ENCODE measurements at places on chromosomes 11 and 22.
A peak's percentile ranks its signal among the peaks of the same experiment; 100 is the strongest.

GRCh38 chr11:12066799-12067508, 43.4 kb upstream of the MICAL2 start:
- peak; percentile 94 for DNase-seq

DNA sequence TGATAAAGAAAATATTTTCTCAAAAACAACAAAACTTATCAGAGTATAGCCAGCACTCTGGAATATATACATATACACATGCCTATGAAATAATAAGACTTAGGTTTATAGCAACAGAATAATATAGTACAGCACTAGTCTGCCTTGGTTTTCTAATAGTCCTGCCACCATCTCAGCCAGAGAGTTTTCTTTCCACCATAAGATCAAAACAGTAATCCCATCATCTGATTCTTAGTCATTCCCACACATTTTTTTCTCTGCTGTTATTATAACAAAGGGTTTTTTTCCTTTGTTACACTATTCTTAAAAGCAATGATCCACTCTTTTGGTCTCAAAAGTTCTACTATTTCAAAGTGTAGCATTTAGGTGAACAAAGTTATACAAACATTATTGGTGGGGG, 15.1 kb downstream of the MTMR2 start:
- no peak for DNase-seq

DNA sequence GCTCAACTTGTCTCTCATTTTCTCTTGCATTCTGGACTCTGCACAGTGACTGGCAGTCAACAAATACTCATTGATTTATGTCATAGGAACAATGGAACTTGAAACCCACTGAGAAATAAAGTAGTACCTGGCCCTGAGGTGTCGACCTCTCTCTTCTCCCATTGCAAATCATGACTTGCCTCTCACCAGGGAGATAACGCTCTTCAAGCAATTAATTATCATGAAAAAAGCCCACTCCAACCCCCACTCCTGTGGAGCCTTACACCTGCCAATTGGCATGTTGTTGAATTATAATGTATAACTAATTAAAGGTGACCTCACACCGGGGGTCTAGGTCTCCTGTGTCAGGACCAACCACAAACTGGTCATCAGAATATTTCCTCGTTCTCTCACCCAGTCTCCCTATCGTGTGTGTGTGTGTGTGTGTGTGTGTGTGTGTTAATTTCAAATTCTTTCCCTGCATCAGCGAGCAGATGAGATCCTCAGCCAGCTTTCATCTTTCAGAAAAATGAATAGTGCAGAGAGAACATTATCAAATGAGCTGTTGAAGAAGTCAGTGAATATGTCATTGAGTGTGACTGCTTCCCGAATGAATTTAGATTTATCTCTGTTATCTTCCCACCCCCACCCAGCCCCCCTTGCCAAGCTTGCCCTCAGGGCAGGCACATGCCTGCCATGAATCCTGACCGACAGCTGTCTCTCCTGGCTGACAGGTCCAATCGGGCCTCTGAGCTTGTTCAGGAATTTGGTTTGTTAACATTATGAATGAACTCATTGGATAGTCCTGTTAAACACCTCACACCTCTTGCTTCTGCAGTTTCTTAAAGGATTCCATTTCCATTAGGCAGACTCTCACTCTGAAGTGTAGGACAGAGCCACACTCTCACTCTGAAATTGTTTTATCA, 357.4 kb downstream of the INSC start:
- no peak for DNase-seq

DNA sequence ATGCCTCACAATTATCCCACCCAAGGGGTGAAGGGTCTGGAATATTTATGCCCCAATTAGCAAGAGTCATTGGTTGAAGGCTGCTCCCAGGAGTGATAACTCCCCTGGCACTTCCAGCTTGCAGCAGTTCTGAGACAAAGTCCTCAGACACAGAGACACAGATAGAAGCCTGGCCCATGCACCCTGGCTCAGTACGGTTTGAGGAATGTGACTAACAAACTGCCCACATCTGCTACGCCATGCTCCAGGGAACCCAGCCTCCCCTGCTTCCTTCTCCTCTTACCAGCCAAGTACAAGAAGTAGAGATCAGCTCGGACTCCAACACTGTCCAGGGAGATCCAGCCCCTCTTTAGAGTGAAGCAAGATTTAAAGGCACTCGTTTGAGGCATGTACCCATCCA, 48.5 kb upstream of the BMAL1 start:
- no peak for DNase-seq

DNA sequence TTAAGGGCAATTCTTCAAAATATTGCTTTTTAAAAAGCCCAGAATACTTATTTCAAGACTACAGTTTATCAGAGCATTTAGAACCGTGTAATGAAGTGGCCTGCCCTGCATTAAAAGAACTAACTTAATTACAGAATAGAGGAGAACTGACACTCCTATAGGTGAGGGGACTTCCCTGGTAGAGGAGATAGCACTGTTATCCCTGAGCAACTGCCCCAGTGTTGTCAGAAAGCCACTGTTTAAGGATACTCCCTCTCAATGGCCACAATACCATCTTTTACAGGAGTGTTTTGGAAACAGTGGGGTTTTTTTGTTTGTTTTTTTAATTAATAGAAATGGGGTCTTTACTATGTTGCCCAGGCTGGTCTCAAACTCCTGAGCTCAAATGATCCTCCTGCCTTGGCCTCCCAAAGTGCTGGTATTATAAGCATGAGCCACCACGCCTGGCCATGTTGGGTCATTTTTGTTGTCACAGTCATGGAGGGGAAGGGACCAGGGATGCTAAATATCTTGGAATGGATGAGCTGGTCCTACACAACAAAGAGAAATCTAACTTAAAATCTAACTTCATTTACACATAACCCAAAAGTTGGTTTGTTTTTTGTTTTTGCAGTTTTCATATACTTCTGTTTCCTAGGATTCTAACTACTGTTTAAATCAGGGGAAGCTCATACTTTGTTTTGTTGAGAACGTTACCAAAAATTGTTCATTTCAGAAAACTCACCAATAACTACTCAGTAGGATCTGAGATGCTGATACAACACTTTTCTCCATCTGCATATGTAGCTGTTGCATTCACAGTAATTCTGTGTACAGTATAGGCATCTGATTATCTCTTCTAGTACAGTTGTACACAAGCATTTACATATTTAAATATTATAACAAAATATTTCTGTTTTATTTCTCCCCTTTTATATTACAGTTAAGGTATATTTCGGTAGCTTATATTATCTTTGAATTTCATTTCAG, 8.1 kb downstream of the RPL27A start:
- DNase-seq = no peak

DNA sequence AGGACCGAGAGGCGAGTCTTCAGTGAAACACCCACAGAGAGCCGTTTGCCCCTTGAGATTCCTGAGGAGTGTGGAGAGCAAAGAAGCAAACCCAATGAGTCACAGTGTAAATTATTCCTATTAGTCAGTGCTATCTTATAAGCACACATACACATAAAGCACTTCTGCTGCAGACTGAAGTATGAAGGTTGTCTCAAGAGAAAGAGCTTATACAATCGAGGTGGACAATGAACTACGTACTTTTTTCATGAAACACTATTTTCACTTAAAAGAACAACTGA, 37.3 kb downstream of the GALNT18 start:
- peak; percentile 17 for DNase-seq

GRCh38 chr11:11967669-11968510, 40.5 kb downstream of the DKK3 start:
- no peak for DNase-seq

DNA sequence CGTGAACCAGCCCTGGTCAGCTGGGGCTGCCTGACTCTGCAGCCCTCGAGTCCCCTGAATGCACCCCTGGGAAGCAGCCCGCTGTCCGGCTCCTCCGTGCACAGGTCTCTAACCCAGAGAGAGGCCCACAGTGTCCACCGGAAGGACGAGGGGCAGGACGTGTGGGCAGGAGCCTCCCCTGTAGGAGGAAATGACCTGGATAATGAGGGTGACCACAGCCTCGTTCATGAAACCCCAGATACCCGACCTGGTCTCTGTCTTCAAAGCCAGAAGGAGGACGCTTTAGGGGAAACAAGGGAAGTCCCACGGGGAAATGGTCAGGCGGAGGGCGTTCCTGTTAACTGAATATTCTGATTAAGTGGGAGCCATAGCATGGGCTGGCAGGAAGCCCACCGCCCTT, 23.3 kb downstream of the LIF start:
- no peak for DNase-seq

GRCh38 chr11:122102426-122102825, 13.6 kb downstream of the BLID start:
- no peak for DNase-seq

GRCh38 chr22:36381513-36382128, 6.1 kb downstream of the MYH9 start:
- DNase-seq = no peak

DNA sequence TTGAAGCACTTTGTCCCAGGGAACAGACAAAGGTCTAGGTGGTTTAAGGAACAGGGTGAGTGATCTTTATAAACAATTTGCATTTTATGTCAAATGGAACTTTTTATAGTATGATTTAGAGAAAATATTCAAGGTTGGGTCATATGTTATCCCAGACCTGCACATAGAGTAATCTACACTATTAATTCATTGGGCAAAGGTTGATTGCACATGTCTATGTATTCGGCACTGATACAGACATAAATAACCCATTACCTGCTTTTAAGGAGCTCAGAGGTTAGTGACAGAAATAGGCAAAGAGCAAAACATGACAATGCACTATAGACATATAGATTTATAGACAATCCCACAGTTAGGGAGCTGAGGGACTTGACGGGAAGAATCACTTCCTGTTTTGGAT, 141.5 kb upstream of the UBASH3B start:
- DNase-seq = no peak

DNA sequence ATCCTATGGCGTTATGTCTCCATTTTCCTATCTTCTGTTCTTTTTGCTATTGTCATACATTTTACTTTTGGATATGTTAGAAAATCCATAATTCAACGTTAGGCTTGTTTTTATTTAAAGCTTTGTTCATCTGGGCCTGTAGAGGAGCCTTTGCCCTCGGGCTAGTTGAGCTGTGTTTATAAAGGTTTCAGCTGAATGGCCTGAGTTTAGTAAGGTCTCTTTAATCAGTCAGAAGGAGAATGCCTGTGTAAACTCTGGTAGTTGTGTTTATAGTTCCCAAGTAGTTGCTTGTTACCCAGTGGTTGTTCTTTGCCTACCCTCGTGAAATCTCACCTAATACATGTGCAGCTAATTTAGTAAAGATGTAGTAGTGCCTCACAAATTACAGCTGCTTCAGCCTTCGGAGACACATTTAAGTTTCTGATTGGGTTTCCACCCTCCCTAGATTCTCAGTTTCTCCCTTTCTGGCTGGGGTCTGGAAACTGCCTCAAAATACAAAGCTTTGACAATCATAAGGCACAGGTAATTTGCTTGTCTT, 33.1 kb downstream of the MTMR3 start:
- no peak for DNase-seq

DNA sequence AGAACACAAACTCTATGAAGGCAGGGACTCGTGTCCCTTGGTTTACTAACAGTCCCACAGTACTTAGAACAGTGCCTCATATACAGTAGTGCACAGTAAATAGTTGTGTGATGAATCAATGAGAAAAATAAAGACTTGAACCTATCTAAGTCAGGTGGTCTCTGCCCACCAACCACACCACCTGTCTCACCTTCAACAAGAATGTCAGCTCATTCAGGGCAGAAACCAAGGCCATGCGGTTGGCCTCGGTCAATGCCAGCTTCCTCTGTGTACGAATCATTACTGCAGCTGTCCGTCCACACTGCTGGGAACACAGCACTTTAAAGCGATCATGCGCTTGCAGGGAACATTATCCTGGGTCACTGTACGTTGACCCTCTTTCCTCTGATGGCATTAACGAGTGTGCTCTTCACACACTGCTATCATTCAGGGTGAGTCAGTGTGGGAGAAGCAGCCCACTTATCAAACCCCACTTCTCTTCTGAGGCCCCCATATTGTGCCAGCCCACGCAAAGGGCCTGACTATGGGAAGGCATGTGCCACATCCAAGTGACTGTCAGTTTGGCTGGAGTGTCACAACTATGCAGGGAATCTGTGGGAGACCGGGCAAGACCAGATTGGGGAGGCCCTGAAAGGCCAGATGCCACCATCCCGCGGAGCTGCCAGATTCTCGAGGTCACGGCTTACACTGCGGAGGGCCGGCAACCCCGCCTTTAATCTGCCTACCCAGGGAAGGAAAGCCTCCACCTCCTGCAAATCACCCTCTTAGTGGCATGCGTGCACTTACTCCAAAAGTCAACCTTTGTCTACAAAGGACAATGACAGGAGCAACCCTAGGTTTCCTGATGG, 36.1 kb downstream of the LARGE1 start:
- no peak for DNase-seq

DNA sequence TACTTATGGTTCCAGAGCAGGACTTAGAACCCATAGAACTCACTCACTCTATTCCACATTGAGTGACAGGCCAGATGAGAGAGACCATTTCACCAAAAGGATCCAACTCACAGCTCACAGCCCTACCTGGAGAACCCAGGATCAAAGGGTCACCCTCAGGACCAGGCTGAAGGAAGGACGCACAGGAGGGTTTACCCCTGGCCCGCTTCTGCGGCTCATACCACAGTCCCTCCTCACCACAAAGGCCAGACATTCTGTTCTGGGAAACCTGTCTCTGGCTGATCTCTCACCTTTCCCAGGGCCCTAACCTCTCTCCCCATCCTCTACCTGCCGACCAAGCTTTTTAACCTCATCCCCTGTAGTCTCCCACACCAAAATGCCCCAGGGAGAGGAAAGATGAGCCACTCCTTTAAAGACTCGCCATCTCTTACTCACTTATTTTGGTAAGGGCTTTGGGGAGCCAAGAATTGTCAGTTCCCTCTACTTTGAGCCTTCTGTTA, 4.7 kb downstream of the FOSL1 start:
- no peak for DNase-seq

GRCh38 chr11:59267196-59267595, 54.5 kb upstream of the MPEG1 start:
- DNase-seq = no peak

DNA sequence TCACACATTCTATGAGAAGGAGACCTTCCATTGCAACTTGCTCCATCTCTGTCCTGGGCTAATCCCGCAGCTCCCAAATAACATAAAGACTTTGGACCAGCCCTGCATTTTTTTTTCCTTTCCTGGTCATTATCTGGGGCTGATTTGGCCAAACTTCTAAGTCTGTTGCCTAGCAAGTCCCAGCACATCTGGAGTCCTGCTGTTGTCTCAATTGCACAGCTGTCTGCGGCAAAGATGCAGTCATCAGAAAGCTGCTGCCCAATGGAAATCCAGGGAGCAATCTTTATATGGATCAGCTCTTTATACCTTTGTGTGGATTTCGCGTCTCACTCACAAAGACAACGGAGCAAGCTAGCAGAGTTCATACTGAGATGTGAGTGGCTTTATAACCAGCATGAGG, 105.9 kb downstream of the NXPE2 start:
- no peak for DNase-seq

GRCh38 chr11:113531575-113532451, 56.6 kb upstream of the DRD2 start:
- DNase-seq = no peak

Data from A673 (cell line).